Spleen (tissue), 13 donors: ENCODE measurements at places on chromosomes 3 and 15.

- DNase-seq: no peak
These were observed 63.5 kb downstream of the SLC49A4 start for GRCh38 chr3:122858373-122858772.

GRCh38 chr3:38375072-38375471 is 28.5 kb downstream of the XYLB start:
- no peak for DNase-seq

DNA sequence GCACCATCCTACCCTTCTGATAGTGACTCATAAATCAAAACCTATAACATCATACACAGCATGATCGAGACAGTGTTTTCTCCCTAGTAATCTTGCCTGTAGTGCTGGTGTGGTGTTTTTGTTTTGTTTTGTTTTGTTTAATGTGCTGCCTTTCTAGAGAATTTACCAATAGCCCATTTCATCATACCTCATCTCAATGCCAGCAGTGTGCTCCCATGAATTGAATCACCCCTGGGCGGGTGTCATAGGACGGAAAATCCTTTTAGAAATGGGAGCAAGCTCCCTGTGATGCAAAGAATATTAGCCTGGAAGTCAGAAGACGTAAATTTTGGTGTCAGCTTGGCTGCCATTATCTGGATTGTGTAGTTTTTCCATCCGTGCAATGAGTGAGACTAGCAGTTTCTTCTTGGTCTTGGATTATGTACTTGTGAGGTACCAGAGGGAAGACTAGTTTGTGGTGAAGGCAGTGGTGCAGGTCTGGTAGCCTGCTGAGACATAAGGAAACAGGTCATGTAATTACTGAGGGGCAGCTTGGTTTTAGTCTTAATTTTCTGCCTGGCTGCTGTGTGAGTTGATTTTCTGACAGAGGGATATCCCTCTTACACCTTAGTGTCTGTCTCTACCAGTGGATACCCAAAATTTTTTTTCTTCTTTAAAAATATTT is 29.9 kb downstream of the IGSF10 start:
- no peak for DNase-seq

DNA sequence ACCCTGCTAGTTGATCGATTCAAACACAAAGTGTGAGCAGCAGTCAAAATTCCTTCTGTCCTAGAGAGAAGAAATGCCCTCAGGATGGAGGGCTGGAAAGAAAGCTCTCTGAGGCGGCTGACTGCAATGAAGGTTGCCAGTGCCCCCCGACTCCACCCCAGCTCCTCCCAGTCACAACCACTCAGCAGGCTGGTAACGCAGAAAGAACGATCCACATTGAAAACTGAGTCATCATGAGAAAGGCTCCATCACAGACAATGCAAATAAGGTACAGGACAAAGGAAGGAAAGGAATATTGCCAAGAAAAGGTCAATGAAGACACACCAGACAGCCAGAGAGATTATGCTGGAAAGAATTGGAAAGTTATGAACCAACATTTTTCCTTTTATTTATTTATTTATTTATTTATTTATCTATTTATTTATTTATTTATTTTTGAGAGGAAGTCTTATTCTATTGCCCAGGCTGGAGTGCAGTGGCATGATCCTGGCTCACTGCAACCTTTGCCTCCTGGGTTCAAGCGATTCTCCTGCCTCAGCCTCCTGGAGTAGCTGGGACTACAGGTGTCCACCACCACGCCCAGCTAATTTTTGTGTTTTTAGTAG is 17.4 kb upstream of the VGLL4 start:
- no peak for DNase-seq

DNA sequence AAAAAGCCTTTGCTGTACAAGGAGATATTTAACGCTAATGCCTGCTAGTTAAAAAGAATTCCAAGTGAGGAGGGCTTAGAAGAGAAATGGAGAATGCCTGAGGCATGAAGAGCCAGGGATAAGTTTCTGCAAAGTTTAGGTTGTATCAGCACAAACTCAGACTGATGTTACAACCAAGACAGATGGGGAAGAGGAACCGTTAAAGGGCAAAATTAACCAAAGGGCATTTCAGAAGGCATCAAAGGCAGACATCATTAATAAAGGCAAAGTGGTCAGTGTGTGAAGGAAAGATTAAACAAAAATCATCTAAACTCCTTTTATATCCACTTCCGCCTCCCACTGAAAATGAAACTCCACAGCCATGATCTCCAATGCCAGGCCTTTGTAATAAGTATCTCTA is 7.0 kb downstream of the MYO5A start:
- no peak for DNase-seq

- no peak for DNase-seq
These were observed 420.2 kb downstream of the SI start for GRCh38 chr3:164658125-164658524.

DNA sequence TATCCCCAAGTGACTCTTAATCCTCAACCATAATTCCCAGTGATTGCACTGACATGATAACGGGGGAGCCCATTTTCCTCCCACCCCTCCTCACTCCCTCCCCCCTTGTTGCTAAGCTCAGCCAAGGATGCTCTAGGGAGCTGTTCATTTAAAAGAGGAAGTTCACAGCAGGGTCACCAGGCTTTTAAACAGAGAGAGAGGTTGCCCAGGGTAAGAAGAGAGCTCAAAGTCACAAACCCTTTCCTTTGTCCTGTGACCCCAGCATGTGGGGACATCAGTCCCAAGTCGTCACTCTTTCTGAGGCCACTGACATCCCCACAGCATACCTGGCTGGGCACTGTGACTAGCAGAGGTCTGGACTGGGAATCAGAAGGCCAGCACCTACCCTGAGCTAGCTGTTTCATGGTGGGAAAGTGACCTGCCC is 144.1 kb downstream of the RORA start:
- no peak for DNase-seq

- DNase-seq: no peak
These were observed 25.2 kb downstream of the EXD1 start for GRCh38 chr15:41205315-41205714.
